ENCODE measurements at places on chromosomes 1 and 21.
A peak's percentile ranks its signal among the peaks of the same experiment; 100 is the strongest.

- peak; percentile 54 for DNase-seq
These were observed 50.5 kb upstream of the ATF3 start for GRCh38 chr1:212557739-212558692.

- DNase-seq: no peak
These were observed 12.9 kb downstream of the NEK7 start for GRCh38 chr1:198169672-198170071.

GRCh38 chr1:5856246-5856815 lies 135.9 kb downstream of the NPHP4 start:
- DNase-seq: no peak

- no peak for DNase-seq
These were observed 24.9 kb upstream of the TMEM52 start for GRCh38 chr1:1943834-1944570.

DNA sequence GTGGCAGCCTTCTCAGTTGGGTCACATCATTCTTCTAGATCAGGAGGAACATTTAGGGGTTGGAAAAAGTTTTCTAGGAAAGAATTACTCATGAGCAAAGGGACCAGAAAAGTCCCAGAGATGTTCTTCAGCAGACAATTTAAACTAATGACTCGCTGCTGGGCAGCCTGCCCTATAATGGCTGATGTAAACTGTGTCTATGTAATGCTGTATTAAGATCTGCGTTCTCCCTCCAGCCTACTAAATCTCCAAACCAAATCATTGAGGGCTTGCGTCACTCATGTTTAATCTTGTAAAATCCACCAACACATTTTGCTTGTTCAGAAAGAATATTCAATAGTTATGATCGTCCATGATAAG lies 92.1 kb downstream of the LRRC8C start:
- peak; percentile 20 for DNase-seq

- DNase-seq: no peak
These were observed 686 bp downstream of the ARF1 start for GRCh38 chr1:228082918-228083870.

All from spinal cord (tissue), 10 donors.